ENCODE measurements at places on chromosomes 5 and 9. TPM values are rescaled to one million over a fixed set of nuclear protein-coding genes. Genes with fewer than 3 reads are reported as not detected.

Gene C9orf152
- polyA plus RNA-seq: not detected

Gene TERT
- polyA plus RNA-seq: 0.23 TPM

Gene PRUNE2
- not detected for polyA plus RNA-seq

Gene FCN2
- polyA plus RNA-seq: not detected

DNA sequence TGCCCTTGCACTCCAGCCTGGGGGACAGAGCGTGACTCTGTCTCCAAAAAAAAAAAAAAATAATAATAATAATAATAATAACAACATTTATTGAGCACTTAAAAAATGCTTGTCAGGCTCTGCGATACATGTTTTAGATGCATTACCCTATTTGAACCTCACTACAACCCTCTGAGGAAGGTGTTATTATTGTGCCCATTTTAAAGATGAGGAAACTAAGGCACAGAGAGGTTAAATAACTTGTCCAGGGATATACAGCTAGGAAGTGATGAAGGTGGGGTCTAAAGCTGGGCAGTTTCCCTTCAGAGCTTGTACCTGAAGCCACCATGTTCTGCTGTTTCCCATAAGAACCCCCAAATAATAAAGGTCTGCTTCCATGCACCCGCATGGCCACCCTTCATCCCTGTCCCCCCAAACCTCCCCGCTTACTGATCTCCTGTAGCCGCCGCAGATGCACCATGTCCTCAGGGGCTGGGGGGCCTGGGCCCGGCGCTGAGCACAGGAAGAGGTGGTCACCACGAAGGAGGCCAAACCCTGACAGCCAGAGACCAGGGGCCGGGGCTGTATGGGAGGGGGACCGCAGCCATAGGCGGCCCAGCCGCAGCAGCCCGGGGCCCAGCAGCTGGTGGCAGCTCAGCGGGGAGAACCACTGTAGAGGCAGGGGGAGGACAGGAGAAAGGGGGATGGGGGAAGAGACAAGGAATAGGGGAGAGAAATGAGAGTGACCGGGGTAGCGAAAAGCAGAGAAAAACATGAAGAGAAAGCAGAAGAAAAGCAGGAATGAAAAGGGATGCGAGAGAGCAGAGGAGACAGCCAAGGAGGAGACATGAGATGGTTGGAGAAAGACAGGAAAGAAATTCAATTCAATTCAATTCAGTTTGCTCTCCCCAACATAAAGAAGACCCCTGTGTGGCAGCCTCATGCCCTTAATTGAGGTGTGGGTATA, 15.1 kb upstream of the FCHSD1 start:
- no peaks in the 10 kb centered on the region for H3K27me3 ChIP-seq
- H3K27ac ChIP-seq: no peak overlapping the region
- no peak overlapping the region for H3K4me3 ChIP-seq
- no peaks in the 10 kb centered on the region for H3K4me1 ChIP-seq
- no peaks in the 10 kb centered on the region for H3K36me3 ChIP-seq
- DNase-seq: no peak

- no peaks in the 10 kb centered on the region for H3K36me3 ChIP-seq
- no peaks in the 10 kb centered on the region for H3K27me3 ChIP-seq
- H3K27ac ChIP-seq: no peak overlapping the region
Observed at GRCh38 chr5:168209244-168209995, 82.0 kb upstream of the WWC1 start.

GRCh38 chr9:133471551-133472276, 7.2 kb downstream of the SLC2A6 start:
- H3K27me3 ChIP-seq: no peaks in the 10 kb centered on the region
- H3K27ac ChIP-seq: no peak overlapping the region
- no peak overlapping the region for H3K4me3 ChIP-seq
- H3K4me1 ChIP-seq: no peaks in the 10 kb centered on the region
- H3K36me3 ChIP-seq: no peaks in the 10 kb centered on the region
- DNase-seq: no peak

DNA sequence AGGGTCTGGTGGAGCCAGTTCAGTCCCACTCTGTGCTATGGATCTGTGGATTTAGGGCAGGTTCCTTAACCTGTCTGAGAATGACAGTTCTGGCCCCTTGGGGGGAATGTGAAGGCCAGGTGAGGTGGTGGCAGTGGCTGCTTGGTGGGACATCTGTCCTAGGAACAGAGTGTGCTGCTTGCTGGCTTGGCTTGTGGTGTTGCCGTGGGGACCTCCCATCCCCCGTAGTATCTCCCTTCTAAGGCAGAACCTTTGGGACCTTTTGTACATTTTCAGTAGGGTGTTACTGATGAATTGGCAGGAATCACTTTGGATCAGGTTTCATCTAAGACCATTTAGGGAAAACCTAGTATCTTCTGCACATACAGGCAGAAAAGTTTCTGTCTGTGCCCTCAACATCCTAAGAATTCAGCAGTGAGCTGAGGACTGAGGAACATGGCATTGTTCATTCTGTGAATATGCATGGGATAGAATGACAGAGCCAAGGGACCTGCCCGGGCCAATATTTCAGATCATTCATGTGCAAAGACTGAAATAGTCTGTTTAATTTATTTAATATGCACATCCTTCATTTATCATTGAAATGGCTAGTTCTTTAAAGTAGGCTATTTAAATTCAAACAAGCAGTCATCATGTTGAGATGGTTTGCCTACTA, 64.6 kb downstream of the WNK2 start:
- H3K4me3 ChIP-seq: no peak overlapping the region
- H3K27ac ChIP-seq: no peak overlapping the region
- no peaks in the 10 kb centered on the region for H3K4me1 ChIP-seq
- no peaks in the 10 kb centered on the region for H3K36me3 ChIP-seq
- no peak for DNase-seq

- no peak for DNase-seq
- H3K27me3 ChIP-seq: no peaks in the 10 kb centered on the region
- H3K27ac ChIP-seq: no peak overlapping the region
Observed at GRCh38 chr5:6902597-6902996, 189.4 kb downstream of the TENT4A start.

- DNase-seq: no peak
- no peak overlapping the region for H3K27ac ChIP-seq
- H3K27me3 ChIP-seq: no peaks in the 10 kb centered on the region
- no peaks in the 10 kb centered on the region for H3K4me1 ChIP-seq
- no peak overlapping the region for H3K4me3 ChIP-seq
Observed at GRCh38 chr9:119004618-119004990, 364.6 kb downstream of the BRINP1 start.

DNA sequence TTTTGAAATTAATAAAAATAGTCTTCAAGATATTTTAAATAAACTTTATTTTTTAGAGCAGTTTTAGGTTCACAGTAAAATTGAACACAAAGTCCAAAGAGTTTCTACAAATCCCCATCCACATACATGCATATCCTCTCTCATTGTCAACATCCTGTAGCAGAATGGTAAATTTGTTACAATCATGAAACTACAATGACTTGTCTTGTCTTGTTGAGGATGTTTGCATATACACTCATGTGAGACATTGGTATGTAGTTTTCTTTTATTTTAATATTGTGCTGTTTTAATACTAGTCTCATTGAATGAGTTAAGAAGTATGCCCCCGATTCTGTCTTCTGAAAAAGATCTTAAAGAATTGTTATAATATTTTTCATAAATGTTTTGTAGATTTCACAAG, 447.0 kb upstream of the EDIL3 start:
- H3K27ac ChIP-seq: no peak overlapping the region
- no peaks in the 10 kb centered on the region for H3K27me3 ChIP-seq
- no peak for DNase-seq

GRCh38 chr9:81534138-81534875, 155.0 kb downstream of the TLE1 start:
- H3K36me3 ChIP-seq: no peaks in the 10 kb centered on the region
- no peak overlapping the region for H3K4me3 ChIP-seq
- no peak for DNase-seq
- H3K27ac ChIP-seq: no peak overlapping the region

DNA sequence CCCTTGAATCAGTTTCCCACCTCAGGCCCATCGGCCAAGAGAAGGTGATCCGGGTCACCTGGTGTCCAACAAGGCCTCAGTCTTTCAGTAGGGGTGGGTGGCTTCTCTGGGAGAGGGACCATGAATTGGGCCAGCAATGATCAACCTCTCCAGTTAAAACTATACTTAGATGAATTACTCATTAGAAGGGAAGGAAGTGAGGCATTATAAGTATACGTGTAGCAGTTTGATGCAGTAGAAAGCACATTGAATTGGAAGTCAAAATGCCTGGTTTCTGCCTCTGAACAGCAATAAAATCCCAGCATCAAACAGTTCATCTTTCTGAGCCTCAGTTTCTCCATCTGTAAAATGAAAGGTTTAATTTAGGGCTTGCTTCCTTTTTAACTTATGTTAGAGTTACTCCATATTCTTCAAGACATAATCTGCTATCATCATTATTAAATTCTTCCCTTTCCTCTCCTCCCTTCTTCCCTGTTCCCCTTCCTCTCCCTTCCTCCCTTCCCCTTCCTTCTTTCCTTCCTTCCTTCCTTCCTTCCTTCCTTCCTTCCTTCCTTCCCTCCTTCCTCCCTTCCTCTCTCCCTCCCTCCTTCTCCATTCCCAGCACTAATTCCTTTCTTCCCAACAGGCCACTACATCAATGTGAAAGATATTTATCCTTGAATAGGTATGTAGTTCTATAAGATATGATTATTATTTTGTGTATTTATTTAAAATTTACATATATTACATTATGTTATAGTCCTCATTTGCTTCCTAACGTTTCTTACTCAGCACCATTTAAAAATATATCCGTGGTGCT, 18.6 kb upstream of the TMEM174 start:
- peaks cover 2% of the 10 kb centered on the region for H3K4me1 ChIP-seq
- no peak overlapping the region for H3K27ac ChIP-seq
- H3K36me3 ChIP-seq: no peaks in the 10 kb centered on the region

DNA sequence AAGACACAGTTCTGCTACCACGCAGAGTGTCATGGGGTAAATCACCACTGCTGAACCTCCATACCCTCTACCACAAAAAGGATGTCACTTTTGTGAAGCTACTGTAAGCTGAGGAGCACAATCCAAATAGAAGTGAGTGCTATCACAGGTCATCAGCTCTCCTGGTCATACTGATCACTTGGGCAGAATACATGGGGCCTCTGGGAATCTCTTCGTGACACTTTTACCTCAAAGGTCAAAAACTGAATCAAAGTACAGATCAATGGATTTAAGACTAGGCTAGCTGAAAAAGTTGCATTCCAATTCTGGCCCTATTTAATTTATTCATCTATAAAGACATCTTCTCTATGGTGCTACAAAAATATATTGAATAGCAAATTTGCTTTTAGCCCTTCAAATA, 115.5 kb downstream of the MPDZ start:
- no peaks in the 10 kb centered on the region for H3K36me3 ChIP-seq
- no peak for DNase-seq
- no peak overlapping the region for H3K27ac ChIP-seq
- no peaks in the 10 kb centered on the region for H3K27me3 ChIP-seq
- no peak overlapping the region for H3K4me3 ChIP-seq

GRCh38 chr5:56606192-56606591, 209.2 kb upstream of the MAP3K1 start:
- no peak overlapping the region for H3K4me3 ChIP-seq
- H3K27ac ChIP-seq: no peak overlapping the region
- H3K36me3 ChIP-seq: no peaks in the 10 kb centered on the region
- no peaks in the 10 kb centered on the region for H3K27me3 ChIP-seq
- DNase-seq: no peak
